Putamen (tissue), 1 donor: ENCODE measurements at places on chromosomes 5 and 9.
A peak's percentile ranks its signal among the peaks of the same experiment; 100 is the strongest.

DNA sequence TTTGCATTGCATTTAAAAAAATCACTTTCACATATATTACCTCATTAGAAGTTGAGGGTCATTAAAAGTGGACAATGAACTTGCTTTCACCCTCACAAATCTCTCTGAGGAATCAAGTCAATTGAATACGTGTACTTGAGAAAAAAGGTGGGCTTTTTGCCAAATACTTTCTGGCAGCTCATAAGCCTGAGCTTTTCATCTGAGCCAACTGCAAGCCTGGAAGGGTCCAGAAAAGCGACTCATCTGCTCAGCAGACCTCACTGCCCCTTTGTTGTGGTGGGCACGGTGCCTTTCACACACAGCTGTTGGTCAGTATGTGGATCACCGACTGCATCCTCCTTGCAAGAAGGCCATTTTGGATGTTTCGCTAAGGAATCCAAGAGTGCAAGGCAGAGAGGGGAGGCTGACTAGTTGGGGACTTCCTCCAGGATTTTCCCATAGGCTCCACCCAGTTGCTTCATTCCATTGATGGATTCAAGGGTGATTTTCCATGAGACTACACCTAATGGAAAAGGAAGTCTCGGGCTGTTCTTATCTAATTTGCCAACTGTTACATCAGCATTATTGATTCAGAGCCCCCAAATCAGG lies 564.7 kb downstream of the PDE4D start:
- no peak for DNase-seq

- DNase-seq = no peak
Measured at GRCh38 chr9:108724652-108725051, 131.1 kb downstream of the ACTL7B start.

- DNase-seq = no peak
Measured at GRCh38 chr5:151196556-151197290, 27.2 kb downstream of the CCDC69 start.

- no peak for DNase-seq
Measured at GRCh38 chr5:1026700-1027621, 18.4 kb downstream of the NKD2 start.

- DNase-seq = no peak
Measured at GRCh38 chr9:61671276-61671973, 481.6 kb downstream of the SPATA31A7 start.

DNA sequence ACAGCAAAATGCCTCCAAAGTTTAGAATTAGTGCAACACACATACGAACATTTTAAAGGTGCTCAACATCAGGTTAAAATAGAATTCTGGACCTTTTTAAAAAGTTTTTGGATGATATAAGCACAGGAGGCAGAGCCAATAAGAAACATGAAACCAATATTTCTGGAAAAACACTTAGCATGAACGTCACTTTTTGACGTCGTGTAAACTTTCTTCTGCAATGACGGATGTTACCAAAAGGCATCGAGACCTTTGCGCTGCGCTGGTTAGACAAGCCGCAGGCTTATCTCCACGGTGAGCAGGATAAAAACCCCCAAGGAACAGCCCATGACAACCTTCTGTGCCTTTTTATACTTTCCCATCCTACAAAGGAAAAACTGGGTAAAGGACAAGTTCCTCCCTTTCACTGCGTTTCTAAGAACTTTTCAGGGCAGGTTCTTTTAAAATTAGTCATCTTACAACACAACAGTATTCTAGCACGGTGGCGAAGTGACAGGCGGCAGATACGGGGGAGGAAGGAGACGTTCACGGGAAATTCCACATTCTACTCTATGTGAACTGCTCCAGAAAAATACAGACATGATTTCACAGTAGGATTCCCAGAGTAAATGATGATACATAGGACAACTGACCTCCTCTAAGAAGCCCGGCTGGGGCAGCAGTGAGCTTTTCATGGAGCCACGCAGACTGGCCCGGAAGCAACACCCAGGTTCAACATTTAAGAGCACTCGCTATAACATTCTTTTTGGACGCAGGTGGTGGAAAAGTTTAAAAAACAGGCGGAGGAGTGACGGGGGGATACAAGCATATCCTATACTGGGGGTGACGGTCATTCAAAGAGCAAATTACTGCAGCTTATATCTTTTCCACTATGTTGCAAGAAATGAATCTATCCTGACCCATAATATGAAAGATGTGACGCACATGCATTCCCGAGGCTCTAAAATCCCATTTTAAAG lies 52.4 kb downstream of the USP20 start:
- DNase-seq = peak; percentile 68

DNA sequence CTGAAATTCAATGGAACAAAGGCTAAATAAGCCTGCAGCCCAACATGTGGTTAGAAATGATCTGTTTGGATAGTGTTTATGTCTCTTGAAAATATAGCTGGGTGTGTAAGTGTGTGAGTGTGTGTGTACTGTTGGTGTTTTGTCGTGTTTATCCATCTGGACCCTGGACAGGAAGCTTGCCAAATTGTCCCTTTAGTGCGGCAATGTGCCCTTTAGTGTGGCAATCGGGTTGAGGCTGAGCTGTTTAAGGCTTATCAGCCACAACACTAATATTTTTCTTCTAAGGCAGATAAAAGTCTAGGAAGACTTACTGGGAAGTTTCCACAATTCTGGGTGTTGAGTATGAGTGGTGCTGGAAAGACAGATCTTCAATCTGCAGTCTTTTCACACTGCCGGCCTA lies 180.2 kb downstream of the YTHDC2 start:
- DNase-seq = no peak

DNA sequence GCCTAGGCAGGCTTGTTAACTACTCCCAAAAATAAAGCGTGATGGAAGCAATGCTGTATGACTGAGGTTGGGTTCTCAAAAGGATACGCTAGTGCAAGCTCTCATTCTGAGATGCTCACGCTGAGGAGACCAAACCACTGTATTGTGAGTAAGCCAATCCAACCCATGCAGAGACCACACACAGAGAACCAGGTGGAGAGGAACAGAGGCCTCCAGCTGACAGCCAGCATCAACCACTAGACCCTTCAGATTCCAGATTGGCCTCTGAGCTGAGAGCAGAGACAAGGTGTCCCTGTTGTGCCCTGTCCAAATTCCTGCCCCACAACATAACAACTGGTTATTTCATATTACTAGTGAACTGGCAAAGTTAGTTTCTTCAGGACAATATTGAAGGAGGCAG lies 4.5 kb downstream of the TSTD2 start:
- no peak for DNase-seq

- peak; percentile 52 for DNase-seq
Measured at GRCh38 chr9:7394002-7394774, 405.4 kb downstream of the DMAC1 start.

DNA sequence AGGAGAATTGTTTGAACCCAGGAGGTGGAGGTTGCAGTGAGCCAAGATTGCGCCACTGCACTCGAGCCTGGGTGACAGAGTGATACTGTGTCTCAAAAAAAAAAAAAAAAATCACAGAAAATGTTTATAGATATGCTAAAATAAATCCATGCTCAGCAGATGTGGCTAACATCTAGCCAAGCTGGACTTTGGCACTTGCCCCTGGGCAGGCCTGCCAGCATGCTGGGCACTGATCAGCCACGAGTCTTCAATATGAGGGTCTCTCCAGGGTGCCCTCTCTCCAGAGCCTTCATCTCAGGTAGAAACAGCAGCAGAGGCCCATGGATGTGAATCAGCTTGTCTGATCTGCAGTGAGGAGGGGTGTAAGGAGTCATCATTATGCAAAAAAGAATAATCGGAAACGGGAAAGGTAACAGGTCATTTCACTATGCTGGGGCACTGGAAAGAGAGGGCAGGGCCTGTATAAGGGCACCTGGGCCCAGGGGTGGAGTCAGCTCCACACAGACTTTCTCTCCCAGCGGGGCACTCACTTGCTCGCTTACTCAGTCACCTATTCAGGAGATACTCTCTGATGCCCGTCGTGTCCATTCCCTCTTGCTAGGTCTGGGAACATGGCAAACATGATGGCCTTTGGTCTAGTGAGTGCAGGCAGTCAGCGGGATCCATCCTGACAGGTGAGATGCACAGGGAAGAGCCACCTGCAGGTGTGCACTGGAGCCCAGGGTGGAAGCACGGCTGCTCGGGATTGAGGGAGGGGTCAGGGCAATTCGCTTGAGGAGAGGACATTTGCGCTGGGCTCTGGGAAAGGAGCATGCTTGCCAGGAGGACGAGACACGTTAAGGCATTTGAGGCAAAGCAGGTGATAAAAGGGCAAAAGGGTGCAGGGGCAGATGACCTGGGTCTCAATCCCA lies 17.1 kb downstream of the RNF44 start:
- no peak for DNase-seq

- no peak for DNase-seq
Measured at GRCh38 chr9:90421786-90422185, 220.8 kb downstream of the DIRAS2 start.

DNA sequence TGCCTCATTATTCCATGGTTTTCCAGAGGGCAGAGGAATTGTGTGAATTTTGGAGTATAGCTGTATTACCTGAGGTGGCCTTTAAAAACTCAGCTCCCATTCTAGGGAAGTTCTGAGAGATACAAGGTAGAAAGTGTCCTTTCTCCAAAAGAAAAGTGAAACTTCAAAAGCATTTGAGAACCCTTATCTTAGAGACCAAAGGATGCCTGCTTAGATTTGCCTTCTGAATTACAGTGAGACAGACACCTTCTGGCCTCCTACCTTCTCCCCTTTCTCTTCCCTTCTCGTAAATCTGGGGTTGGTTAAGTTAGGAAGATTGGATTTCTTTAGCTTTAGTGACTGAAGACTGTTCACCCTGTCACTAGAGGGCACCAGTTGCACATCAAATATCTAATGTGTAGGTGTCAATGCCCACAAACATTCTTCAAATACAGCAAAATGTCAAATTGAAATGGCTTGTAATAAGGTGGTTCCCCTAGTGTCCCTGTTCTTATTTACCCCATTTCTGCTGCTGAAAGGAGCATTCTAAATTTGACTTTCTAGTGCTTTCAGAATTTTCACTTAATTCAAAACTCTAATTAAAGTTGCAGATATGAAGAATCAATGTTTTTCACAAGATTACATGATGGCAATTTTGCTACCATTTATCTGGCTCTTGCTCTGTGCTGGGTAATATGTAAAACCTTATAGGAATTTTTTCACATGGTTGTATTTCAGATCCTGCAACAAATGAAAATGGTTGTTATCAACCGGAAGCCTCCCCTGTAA lies 46.7 kb downstream of the PRRC1 start:
- peak; percentile 34 for DNase-seq

GRCh38 chr5:65066387-65067146 lies 297.8 kb downstream of the CWC27 start:
- no peak for DNase-seq

DNA sequence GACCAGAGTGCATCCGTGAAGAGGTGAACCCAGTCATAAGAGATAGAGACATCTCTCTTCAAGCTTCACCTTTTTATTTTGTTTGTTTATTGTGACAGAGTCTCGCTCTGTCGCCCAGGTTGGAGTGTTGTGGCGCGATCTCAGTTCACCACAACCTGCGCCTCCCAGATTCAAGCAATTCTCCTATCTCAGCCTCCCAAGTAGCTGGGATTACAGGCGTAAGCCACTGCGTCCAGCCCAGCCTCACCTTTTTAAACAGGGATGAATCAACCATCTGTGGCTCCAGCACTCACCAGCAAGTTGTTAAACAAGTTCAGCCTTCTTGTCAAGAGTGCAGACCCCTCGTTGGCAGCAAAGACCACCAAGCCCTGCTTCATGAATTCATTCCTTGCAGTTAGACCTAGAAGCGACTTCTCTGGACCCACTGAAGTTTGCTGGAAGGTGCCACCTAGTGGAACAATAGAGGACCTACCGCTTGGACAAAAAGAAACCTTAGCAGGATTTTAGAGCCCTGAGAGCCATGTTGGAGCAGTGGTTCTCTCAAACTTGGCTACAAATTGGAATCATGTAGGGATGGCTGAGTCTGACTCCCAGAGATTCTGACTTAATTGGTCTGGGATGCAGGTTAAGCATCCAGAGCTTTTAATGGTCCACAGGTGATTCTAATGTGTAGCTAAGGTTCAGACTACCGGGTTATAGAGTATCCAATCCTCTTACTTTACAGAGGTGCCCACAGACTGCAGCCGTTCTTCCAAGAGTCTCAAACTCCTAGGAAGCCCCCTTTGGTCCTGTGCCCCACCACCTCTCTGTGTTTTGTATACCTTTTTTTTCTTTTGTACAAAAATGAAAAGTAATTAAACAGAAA lies 10.5 kb upstream of the GALNT10 start:
- DNase-seq = peak; percentile 38

DNA sequence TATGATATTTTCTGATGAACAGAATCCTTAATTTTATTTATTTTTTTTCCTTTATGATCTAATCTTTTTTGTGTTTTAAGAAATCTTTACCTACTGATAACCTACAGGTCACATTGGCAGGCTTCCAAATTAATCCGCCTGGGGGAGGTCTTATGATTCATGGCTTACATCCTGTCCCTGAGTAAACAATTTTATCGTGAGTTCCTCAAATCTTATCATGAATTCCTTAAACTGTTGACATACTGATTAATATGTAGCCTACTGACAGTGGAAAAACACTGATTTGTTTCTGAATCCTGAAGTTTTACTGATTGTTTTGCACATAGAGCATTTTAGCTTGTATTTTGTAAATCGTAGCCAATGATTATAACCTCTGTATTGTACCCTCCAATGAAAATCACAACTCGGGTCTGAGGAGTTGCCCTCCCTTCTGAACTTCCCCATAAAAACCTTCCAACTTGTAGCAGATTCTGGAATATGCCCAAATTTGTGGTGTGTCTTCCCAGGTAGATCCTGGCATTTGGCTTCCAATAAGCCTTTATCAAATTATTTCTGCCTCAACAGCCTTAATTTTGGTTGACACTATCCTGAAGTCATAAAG lies 105.6 kb downstream of the VCAN start:
- DNase-seq = no peak

- no peak for DNase-seq
Measured at GRCh38 chr5:150521522-150521817, 13.5 kb downstream of the NDST1 start.

- no peak for DNase-seq
Measured at GRCh38 chr9:75636427-75637045, 253.9 kb upstream of the PCSK5 start.
